ENCODE measurements at places on chromosomes 7 and 10. TPM values are rescaled to one million over a fixed set of nuclear protein-coding genes. Genes with fewer than 3 reads are reported as not detected.

Gene MKI67
- total RNA-seq, result 0.64 TPM

Gene IFT22
- total RNA-seq, result 19.8 TPM

Gene SPDYE6
- not detected for total RNA-seq

Gene AOAH
- 0.75 TPM for total RNA-seq

Gene GIMAP4
- total RNA-seq, result 29.5 TPM

Gene ANKRD61
- not detected for total RNA-seq

Gene PRR15
- total RNA-seq, result not detected

Gene COL1A2
- total RNA-seq, result 692 TPM

Gene SLC13A1
- not detected for total RNA-seq

Gene TLX1
- total RNA-seq, result not detected

Gene AGAP9
- 8.7 TPM for total RNA-seq

- H3K4me1 ChIP-seq, result peaks cover 4% of the 10 kb centered on the region
- no peak overlapping the region for H3K4me3 ChIP-seq
- H3K36me3 ChIP-seq, result peaks cover 42% of the 10 kb centered on the region
- H3K27me3 ChIP-seq, result no peaks in the 10 kb centered on the region
These were observed 8.7 kb downstream of the SMC3 start for GRCh38 chr10:110576220-110576619.

GRCh38 chr7:112449353-112449752, 907 bp upstream of the IFRD1 start:
- H3K27ac ChIP-seq, result peak overlapping the region; percentile 99
- H3K4me1 ChIP-seq, result no peaks in the 10 kb centered on the region
- H3K36me3 ChIP-seq, result no peaks in the 10 kb centered on the region
- H3K4me3 ChIP-seq, result peak overlapping the region; percentile 96

DNA sequence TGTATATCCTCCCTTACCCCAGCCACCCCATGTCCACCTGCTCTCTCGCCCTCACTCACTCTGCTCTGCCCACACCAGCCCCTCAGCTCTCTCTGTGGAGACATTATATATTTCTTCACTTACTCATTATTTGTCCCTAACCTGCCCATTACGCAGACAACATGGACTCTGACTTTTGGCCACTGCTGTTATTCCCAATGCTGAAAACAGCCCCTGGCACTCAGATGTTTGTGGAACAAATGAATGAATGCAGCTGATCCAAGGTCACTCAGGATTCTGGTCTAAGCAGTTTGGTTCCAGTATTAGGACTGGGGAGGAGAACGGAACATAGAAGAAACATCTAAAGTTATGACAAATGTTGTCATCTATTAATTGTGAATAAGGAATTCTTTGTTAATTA, 26.7 kb downstream of the GNA12 start:
- H3K27ac ChIP-seq, result no peak overlapping the region
- no peak overlapping the region for H3K4me3 ChIP-seq
- peaks cover 11% of the 10 kb centered on the region for H3K4me1 ChIP-seq
- H3K36me3 ChIP-seq, result no peaks in the 10 kb centered on the region
- no peak for DNase-seq
- no peaks in the 10 kb centered on the region for H3K27me3 ChIP-seq

DNA sequence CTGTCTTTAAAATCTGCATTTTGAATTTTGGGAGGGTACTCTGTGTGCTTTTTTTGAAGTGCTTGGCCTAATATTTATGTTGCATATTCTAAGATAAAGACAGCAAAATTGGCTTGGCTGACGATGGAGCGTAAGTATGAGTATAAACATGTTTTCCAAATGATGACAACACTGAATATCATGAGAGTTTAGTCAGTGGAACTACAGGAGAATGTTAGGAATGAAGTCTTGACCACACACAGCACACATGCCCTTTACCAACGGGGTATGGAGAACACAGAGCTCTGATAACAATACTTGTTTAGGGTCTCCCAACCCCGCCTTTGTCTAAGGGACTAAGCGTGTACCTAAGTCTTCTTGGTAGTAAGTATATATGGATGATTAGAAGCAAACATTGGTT, 253.9 kb upstream of the FZD8 start:
- no peaks in the 10 kb centered on the region for H3K27me3 ChIP-seq
- H3K27ac ChIP-seq, result no peak overlapping the region
- no peak overlapping the region for H3K4me3 ChIP-seq
- H3K4me1 ChIP-seq, result no peaks in the 10 kb centered on the region

- H3K27ac ChIP-seq, result no peak overlapping the region
- H3K4me3 ChIP-seq, result no peak overlapping the region
- no peaks in the 10 kb centered on the region for H3K4me1 ChIP-seq
- no peak for DNase-seq
- no peaks in the 10 kb centered on the region for H3K36me3 ChIP-seq
These were observed 320.8 kb downstream of the EXOC4 start for GRCh38 chr7:133573554-133574265.

- DNase-seq, result no peak
- H3K36me3 ChIP-seq, result no peaks in the 10 kb centered on the region
- H3K4me1 ChIP-seq, result peaks cover 3% of the 10 kb centered on the region
- H3K27me3 ChIP-seq, result no peaks in the 10 kb centered on the region
- peak overlapping the region; percentile 81 for H3K4me3 ChIP-seq
- peak overlapping the region; percentile 81 for H3K27ac ChIP-seq
These were observed 1.3 kb downstream of the POR start for GRCh38 chr7:75916259-75916658.

- no peaks in the 10 kb centered on the region for H3K36me3 ChIP-seq
- no peaks in the 10 kb centered on the region for H3K27me3 ChIP-seq
- H3K4me1 ChIP-seq, result no peaks in the 10 kb centered on the region
- H3K27ac ChIP-seq, result no peak overlapping the region
- DNase-seq, result no peak
- H3K4me3 ChIP-seq, result no peak overlapping the region
These were observed 211.1 kb upstream of the TCF7L2 start for GRCh38 chr10:112738606-112739591.

DNA sequence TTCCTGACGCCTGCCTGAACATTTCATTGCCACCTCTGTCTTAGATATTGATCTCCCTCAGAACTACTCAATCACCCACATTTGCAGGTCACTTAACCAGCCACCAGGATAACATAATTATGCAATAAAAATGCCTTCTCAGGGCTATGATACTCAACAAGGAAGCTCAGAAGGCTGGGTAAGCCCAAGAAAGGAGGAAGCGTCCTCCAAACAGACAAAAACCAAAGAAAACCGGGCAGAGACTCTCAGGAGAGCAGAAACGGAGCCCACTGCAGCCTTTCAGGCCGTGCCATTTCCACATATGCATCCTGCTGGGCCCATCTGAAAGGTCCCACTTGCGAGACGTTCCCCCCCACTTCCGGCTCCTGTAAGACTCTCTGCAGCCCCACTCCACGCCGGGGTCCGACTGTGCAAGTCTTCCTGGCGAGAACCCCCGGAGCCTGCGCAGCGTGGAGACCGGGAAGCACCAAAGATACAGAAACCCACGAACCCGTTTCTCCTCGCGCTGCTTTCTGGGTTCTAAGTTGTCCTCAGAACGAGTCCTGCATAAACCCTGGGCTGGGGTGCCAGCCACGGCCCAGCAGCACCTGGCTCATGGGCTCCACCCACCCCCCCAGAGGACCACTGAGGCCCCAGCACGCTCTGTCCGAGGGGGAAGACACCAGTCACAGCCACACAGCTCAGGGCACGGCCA, 83.7 kb downstream of the DIP2C start:
- H3K4me3 ChIP-seq, result no peak overlapping the region
- no peaks in the 10 kb centered on the region for H3K27me3 ChIP-seq
- H3K4me1 ChIP-seq, result no peaks in the 10 kb centered on the region
- no peak overlapping the region for H3K27ac ChIP-seq

- peaks cover 2% of the 10 kb centered on the region for H3K4me1 ChIP-seq
- no peaks in the 10 kb centered on the region for H3K36me3 ChIP-seq
These were observed 72.4 kb upstream of the LRRC4 start for GRCh38 chr7:128103498-128104107.

- DNase-seq, result no peak
- no peak overlapping the region for H3K4me3 ChIP-seq
- H3K36me3 ChIP-seq, result no peaks in the 10 kb centered on the region
These were observed 19.1 kb upstream of the GPAM start for GRCh38 chr10:112202561-112203241.

- H3K27me3 ChIP-seq, result no peaks in the 10 kb centered on the region
- no peaks in the 10 kb centered on the region for H3K36me3 ChIP-seq
- no peak overlapping the region for H3K4me3 ChIP-seq
- H3K27ac ChIP-seq, result no peak overlapping the region
- no peaks in the 10 kb centered on the region for H3K4me1 ChIP-seq
These were observed 166.0 kb upstream of the SP4 start for GRCh38 chr7:21261627-21262594.

- H3K4me3 ChIP-seq, result no peak overlapping the region
- no peak overlapping the region for H3K27ac ChIP-seq
- H3K27me3 ChIP-seq, result no peaks in the 10 kb centered on the region
- no peaks in the 10 kb centered on the region for H3K4me1 ChIP-seq
- DNase-seq, result no peak
- no peaks in the 10 kb centered on the region for H3K36me3 ChIP-seq
These were observed 35.2 kb upstream of the MBL2 start for GRCh38 chr10:52807803-52808202.

- peaks cover 9% of the 10 kb centered on the region for H3K4me1 ChIP-seq
- no peak overlapping the region for H3K4me3 ChIP-seq
- no peaks in the 10 kb centered on the region for H3K36me3 ChIP-seq
- H3K27ac ChIP-seq, result no peak overlapping the region
- DNase-seq, result no peak
These were observed 3.1 kb upstream of the CALHM2 start for GRCh38 chr10:103455235-103455634.

DNA sequence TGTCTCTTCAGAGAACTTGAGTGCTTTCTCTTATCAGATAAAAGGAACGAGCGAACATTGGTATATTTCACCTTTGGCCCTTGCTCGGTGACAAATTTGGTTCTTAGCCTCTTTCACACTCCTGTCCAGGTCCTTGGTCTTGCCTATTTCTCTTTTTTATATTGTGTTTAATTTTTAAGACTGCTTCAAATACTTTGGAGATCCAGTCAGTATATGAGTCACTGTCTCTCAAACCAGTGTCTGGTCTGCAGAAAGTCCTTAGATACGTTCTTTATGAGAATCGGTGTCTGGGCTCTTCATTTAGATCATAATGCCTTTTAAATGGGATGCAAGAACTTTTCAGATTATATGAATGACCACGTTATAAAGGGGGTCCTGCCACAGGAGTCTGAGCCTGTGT, 55.0 kb downstream of the PIK3AP1 start:
- no peak overlapping the region for H3K4me3 ChIP-seq
- no peaks in the 10 kb centered on the region for H3K27me3 ChIP-seq
- no peak for DNase-seq
- no peak overlapping the region for H3K27ac ChIP-seq
- H3K36me3 ChIP-seq, result no peaks in the 10 kb centered on the region

GRCh38 chr7:38007096-38007495, 86.7 kb downstream of the EPDR1 start:
- no peaks in the 10 kb centered on the region for H3K27me3 ChIP-seq
- no peak overlapping the region for H3K27ac ChIP-seq
- DNase-seq, result no peak
- no peak overlapping the region for H3K4me3 ChIP-seq

DNA sequence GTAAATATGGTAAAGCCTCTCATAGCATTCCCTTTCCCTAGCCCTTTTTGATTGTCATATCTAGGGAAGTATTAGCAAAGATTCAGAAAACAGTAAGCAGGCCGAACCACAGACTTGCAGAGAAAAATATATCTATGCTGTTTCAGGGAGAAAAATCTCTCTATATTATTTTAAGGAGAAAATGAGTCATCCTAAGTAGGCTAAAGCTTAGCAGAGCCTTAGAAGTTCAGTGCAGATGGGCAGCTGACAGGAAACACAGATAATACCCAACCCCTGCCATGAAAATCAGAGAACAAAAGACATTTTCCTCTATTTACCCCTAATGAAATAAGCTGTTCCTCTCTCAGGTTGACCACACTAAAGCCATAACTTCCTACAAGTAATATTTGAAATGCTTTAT, 16.5 kb downstream of the C1QL3 start:
- H3K4me3 ChIP-seq, result no peak overlapping the region
- no peak overlapping the region for H3K27ac ChIP-seq
- H3K27me3 ChIP-seq, result no peaks in the 10 kb centered on the region

DNA sequence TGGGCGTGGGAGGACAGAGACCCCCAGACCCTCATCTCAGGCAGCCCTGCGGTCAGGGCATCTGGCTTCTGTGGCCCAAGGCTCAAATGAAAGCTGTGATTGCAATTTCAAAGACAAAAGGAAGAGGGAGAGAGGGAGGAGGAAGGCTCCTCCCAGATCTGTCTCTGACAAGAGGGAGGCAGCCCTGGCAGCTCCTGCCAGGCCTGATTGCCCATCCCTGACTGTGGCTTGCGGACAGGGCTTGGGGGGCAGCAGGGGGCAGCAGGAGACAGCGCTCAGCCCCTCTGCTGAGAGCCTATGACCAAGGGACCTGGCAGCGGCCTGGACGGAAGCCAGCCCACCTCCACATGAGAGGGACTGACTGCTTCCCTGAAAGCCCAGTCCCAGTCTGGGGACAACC, 91.8 kb downstream of the PTPRN2 start:
- no peaks in the 10 kb centered on the region for H3K27me3 ChIP-seq
- DNase-seq, result no peak
- H3K27ac ChIP-seq, result no peak overlapping the region
- no peaks in the 10 kb centered on the region for H3K36me3 ChIP-seq

GRCh38 chr7:156948361-156948760, 1.2 kb upstream of the NOM1 start:
- DNase-seq, result no peak
- H3K4me3 ChIP-seq, result peak overlapping the region; percentile 99
- H3K36me3 ChIP-seq, result peaks cover 12% of the 10 kb centered on the region
- H3K27me3 ChIP-seq, result no peaks in the 10 kb centered on the region
- H3K27ac ChIP-seq, result no peak overlapping the region

GRCh38 chr7:104983076-104983577, 30.9 kb upstream of the KMT2E start:
- DNase-seq, result no peak
- H3K27me3 ChIP-seq, result no peaks in the 10 kb centered on the region
- H3K36me3 ChIP-seq, result no peaks in the 10 kb centered on the region
- peak overlapping the region; percentile 69 for H3K4me3 ChIP-seq
- H3K27ac ChIP-seq, result peak overlapping the region; percentile 98

GRCh38 chr7:20482071-20482470, 133.4 kb upstream of the ABCB5 start:
- H3K36me3 ChIP-seq, result no peaks in the 10 kb centered on the region
- H3K27me3 ChIP-seq, result no peaks in the 10 kb centered on the region
- H3K4me1 ChIP-seq, result no peaks in the 10 kb centered on the region
- no peak for DNase-seq
- H3K4me3 ChIP-seq, result no peak overlapping the region
- H3K27ac ChIP-seq, result no peak overlapping the region

DNA sequence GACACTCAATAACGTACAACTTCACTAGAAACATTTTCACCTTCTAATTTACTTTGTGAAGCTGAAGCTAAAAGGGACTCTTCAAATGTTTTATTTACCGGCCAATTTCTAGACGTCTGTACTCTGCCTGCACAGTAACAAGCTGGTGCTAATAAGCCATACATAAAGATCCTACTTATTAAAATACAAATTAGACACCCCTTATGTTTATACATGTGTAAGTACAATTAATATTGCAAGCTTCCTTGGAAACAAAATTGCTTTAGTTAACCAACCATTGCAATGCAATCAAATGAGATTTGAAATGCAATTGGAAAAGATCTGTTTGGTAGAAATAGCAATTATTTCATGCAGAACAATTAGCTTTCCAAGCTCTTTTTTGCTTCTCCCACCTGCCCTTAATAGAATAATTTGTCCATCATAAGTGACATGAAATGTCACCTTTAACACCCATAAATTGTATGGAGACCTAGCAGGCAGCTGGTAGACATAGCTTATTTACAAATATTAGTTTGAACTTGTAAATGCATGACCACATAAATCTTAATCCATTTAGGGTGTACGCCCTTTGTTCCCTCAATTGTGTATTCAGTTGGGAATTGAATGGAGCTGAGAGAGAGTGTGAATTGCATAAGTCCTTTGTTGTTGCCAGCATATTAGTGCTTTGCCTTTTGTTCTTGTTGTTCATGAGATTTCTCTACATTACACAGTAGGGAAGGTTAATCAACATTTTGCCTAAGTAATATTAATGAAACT, 277.1 kb downstream of the CACNA2D1 start:
- no peak overlapping the region for H3K27ac ChIP-seq
- H3K4me1 ChIP-seq, result no peaks in the 10 kb centered on the region
- DNase-seq, result no peak

Data from ascending aorta (tissue), 2 donors.